HFFc6 (cell line): ENCODE measurements at places on chromosomes 4 and X.
A peak's percentile ranks its signal among the peaks of the same experiment; 100 is the strongest.

DNA sequence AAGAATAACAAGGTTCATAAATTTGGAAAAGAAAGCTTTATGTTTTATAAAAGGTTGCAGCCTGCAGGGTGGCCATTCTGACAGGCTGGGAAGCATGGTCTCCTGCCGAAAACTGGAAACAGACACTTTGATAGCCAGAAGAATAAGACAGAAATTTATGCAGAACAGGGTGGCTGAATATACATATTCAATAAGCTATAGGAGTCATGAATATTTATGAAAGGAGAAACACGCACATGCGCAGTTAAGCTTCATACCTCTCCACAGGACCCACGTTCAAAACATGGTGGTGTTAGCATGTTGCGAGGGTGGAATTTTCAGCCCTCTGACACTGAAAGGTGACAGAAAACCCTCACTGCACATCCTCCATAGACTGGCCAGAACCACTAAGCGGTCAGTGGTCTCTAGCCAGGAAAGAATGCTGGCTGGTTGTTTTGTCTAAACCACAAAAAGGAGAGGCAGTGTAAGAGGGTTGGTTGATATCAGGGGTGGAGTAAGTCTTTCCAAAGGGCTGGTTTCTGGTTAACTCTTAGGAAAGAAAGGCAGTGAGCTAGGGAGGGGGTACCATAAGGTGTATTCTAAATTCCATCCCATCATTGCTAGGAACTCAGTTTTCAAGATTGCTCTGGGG lies 58.2 kb downstream of the ANXA10 start:
- no peak for DNase-seq

GRCh38 chrX:78710171-78710570 lies 37.3 kb upstream of the LPAR4 start:
- no peak for DNase-seq

GRCh38 chr4:6655924-6656323 lies 15.4 kb downstream of the MRFAP1 start:
- DNase-seq = no peak

- DNase-seq = no peak
Observed at GRCh38 chr4:121050300-121050699, 22.0 kb downstream of the NDNF start.

- DNase-seq = no peak
Observed at GRCh38 chr4:4485806-4486205, 56.0 kb downstream of the STX18 start.

GRCh38 chr4:82905205-82905604 lies 4.7 kb downstream of the THAP9 start:
- peak; percentile 42 for DNase-seq

DNA sequence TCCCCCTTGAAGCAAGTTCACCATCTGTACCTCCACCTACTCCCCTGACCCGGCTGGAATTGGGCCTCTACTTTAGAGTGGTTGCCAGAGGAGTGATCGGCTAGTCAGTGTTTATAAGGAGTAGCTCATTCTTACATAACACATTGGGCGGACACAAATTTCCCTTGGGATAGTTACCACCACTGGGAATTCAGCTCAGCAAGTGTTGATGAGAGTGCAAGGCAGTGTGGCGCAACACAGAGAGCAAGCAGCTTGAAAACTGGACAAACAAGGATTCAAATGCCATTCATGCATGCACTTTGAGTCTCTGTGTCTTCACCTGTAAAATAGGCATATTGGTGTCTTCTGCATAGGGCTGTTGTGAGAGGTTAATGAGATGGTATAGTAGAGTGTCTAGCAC lies 92.7 kb downstream of the STK32B start:
- DNase-seq = no peak

DNA sequence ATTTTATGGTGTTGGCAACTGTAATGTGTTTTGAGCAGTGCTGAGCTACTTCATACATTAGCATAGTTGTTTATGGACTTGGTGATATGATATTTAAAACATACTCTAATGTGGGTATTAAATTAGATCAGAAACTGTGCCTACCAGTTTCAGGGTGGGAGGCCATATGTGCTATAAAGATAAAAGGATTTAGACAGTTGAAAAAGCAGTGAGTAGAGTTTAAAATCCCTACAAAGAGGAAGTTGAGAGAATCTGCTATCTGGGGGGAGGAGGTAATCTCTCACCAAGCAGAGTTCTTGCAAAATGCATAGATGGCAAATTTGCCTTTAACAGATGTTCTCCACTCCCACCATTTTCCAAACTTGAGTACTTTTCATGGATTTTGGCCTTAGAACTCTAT lies 154.5 kb downstream of the SPOCK3 start:
- DNase-seq = no peak

DNA sequence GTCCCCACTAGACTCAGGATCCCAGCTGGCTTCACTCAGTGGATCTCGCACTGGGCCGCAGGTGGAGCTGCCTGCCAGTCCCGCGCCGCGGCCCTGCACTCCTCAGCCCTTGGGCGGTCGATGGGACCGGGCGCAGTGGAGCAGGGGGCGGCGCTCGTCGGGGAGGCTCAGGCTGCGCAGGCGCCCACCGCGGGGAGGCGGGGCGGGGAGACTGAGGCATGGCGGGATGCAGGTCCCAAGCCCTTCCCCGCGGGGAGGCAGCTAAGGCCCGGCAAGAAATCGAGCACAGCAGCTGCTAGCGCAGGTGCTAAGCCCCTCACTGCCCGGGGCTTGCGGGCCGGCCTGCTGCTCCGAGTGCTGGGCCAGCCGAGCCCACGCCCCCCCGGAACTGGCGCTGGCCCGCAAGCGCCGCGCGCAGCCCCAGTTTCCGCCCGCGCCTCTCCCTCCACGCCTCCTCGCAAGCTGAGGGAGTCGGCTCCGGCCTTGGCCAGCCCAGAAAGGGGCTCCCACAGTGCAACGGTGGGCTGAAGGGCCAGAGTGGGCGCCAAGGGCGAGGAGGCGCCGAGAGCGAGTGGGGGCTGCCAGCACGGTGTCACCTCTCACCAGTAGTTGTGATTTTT lies 1038.0 kb downstream of the PCDH19 start:
- DNase-seq = no peak

DNA sequence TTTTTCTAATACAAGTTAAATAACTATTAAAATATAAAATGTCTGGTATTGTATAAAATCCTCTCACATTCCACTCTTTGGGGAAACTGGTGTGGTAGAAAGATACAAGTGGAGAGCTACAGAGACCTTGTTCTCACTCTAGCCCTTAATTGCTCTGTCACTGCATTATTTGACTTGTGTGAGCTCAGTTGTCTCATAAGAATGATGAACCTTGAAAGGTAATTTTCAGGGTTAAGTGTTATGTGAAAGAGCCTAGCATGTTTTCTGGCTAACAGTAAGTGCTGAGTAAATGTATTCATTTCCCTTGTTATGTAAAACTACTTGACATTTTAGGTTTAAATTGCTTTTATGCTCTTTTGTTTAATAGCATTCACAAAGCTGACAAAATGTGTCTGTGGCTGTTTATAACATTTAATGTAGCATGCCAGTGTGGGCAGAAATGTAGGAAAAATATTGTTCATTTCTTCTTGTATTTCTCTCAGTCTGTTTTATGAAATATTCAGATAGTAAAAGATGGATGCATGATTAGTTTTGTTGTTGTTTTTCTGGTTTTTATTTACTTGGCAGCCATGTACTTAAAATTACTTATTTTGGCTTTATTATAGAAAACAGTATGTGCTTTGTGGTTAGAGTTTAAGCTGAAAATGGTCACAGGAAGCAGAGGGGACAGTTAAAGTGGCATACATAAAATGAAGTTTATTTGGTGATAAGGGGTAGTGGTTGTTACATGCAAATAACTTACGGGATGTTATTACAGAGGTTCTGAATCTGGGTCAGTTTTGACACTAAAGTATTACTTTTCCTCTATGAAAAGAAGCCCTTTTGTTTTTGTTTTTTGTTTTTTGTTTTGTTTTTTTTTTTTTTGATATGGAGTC lies 29.2 kb downstream of the SLAIN2 start:
- DNase-seq = no peak

DNA sequence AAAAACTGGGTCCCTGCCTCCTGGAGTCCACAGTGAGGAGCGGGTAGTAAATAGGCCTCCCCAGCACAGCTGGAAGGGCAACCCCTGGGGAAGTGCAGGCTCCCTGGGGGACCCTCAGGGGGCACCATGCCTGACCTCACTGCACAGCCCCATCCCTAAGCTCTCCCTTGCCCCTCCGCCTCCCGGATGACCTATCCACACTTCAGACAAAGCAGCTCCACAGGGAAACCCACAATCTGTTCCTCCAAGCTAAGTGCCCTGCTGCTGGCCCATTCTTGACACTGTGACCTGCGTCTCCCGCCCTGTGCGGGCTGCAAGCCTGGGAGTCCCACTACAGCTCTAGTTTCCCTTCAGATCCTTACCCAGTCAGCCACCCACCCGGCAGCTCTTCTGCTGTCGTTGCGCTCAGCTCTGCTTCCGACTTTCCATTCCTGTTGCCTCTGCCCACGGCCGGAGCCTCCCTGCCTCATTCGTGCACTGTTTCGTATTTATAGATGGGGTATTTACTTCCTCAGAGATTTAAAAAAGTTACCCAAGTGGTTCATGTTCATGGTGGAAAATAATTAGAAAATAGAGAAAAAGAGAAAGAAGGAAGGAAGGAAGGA lies 47.0 kb upstream of the STOX2 start:
- no peak for DNase-seq

DNA sequence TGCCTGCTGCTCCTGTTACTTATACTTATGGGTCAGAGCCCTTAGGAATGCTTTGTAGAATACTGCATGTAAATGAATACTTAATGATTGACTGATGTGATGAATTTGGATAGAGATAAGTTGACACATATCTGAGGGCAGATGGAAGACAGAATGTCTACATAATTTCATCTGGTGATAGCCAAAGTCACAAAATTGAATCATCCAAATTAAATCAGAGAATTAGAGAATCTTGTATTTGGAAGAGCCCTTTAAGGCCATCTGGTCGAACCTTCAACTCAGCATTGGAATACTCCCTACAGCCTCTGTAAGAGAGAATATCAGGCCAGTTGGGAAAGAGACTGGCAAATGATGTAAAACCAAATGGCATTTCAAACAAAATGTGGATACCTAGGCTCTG lies 944.8 kb downstream of the RPA4 start:
- no peak for DNase-seq

DNA sequence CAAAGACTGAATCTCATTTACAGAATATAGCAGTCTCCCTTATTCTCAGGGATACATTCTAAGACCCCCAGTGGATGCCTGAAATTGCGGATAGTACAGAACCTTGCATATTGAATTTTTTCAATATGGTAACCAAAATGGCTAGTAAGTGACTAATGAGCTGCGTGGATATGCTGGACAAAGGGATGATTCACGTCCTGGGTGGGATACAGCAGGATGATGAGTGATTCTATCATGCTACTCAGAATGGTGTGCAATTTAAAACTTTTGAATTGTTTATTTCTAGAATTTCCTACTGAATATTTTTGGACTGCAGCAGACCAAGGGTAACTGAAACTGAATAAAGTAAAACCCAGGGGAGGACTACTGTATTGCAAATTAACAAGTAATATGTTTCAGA lies 66.7 kb downstream of the STAG2 start:
- DNase-seq = peak; percentile 50

- no peak for DNase-seq
Observed at GRCh38 chr4:25002681-25003080, 28.1 kb downstream of the LGI2 start.

- no peak for DNase-seq
Observed at GRCh38 chr4:76969941-76970529, 20.5 kb downstream of the SEPTIN11 start.

DNA sequence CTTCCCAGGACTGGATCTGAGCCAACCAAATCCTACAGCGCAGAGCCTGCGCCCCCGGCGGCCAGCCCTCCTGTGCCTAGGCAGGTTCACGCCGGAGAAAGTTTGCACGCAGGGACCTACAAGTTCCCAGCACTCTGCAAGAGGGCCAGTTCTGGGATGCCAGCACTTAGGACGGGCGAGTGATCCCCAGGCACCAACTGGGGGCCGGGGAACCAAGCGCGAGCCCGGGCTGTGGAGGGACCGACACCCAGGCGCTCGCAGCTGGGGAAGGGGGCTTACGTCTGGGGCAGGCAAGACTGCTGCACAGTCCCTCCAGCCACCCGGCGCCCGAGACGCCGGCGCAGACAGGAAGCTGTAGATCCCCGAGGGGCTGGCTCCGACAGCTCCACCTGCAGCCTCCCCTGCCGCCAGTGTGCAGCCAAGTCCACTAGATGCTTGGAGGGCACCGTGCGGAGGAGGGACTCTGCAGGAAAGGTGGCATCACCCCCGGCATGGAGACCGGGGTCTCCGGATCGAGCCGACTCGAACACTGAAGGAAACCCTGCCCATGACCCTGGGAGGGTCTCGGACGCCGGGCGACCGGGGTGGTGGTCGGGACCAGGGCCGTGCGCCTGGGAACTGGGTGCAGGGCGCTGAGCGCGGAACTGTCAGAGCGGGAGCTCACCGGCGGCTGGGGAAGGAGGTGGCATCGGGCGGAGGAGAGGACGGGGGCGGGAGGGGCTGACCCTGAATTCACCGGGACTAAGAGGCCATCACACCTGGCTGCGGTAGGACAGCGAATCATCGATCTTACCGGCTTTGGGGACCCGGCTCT lies 566 bp downstream of the CORIN start:
- DNase-seq = no peak

GRCh38 chr4:13546941-13547484 lies 2.7 kb upstream of the NKX3-2 start:
- DNase-seq = no peak

DNA sequence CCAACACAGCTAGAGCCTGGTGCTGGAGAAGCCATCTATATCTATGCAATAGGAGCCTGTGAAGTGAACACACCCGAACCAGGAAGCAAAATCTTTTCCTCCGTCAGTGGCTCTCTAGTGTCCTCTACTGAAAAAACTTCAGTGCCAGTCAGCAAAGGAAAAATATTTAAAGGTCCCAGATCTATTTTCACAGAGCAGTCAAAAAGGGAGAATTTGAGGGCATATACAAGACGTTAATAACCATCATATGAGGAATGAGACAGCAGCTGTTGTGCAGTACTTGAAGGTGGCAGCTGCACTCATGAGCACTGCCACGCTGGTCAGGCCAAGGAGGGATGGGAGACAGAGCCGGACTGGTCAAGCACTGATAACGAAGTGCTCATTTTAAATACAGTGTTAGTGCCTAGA lies 14.4 kb downstream of the MCUB start:
- no peak for DNase-seq

- peak; percentile 68 for DNase-seq
Observed at GRCh38 chr4:73729534-73730165, 10.7 kb upstream of the CXCL8 start.

DNA sequence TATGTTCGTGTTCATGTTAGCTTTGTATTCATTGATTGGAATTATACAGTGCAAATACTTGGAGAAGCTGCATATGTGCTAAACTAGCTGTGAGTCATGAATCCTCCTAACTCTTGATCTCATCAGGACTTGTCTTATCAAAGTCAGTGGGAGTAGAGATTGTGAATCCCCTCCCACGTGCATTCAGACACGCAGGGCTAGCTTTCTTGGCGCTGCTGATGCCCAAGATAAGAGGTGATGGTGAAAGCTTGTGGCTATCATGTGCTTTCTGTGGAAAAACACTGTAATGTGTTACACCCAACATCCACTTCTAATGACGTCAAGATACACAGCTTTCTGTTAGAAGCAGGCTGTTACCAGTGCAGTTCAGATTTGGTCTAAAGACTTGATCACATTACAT lies 348.7 kb upstream of the HAND2 start:
- no peak for DNase-seq

GRCh38 chrX:16185725-16186136 lies 18.4 kb downstream of the MAGEB17 start:
- DNase-seq = peak; percentile 76
